Endodermal cell (in vitro differentiated cells): ENCODE measurements at places on chromosomes 4 and X. TPM values are rescaled to one million over a fixed set of nuclear protein-coding genes. Genes with fewer than 3 reads are reported as not detected.

LRIT3 gene
- 1.2 to 3.7 TPM (median 3.1 TPM) in 3 replicates for total RNA-seq

DNA sequence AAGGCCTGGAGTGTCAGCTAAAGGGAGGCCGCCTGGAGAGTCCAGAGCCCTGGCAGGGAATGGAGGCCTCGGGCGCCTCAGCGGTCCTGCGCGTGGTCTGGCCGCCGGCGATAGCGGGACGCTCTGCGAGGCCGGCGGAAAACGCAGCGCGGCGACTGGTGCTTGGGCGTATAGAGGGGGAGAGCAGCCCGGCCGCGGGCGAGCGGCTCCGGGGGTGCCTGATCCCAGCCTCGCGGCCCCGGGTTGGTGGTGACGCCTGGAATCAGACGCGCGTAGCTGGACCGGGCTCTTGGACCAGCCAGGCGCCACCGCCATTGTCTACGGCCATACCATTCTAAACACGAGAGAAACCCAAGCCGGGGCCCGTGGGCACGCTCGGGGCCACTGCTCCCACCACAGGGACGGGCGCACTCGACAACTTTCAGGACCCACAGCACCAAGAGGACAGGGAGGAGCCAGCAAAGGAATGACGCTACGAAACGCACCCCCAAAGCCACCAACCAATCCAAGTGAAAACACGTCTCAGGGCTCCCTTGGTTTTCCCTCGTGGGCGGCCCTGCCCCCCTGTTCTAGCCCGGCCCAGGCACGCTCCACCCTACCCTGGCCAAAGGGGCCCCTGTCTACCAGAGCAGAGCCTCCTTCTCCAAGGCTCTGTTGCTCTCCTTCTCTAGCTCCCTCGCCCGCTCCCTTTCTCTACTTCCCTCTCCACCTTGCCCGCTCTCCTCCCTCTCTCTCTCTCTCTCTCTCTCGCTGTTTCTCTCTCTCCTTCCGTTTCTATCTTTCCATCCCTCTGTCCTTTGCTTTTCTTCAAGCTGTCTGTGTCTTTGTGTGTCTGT lies 7.8 kb downstream of the FRG2 start:
- peak; percentile 52 for DNase-seq
- no peak overlapping the region for H3K27ac ChIP-seq
- H3K27me3 ChIP-seq: no peaks in the 10 kb centered on the region
- H3K4me3 ChIP-seq: no peak overlapping the region
- no peaks in the 10 kb centered on the region for H3K4me1 ChIP-seq
- H3K36me3 ChIP-seq: no peaks in the 10 kb centered on the region

TBC1D19 gene
- total RNA-seq: 6.0 and 7.0 TPM in 2 replicates

GRCh38 chr4:189177130-189177529 lies 763.5 kb upstream of the FRG1 start:
- no peak overlapping the region for H3K27ac ChIP-seq
- H3K4me1 ChIP-seq: no peaks in the 10 kb centered on the region
- H3K4me3 ChIP-seq: no peak overlapping the region
- H3K36me3 ChIP-seq: no peaks in the 10 kb centered on the region
- no peaks in the 10 kb centered on the region for H3K27me3 ChIP-seq

GRCh38 chr4:76620723-76621468 lies 185.9 kb downstream of the SHROOM3 start:
- no peak for DNase-seq
- H3K27me3 ChIP-seq: no peaks in the 10 kb centered on the region
- H3K36me3 ChIP-seq: no peaks in the 10 kb centered on the region
- H3K27ac ChIP-seq: no peak overlapping the region
- H3K4me3 ChIP-seq: no peak overlapping the region
